ENCODE measurements at places on chromosomes 4 and X. TPM values are rescaled to one million over a fixed set of nuclear protein-coding genes. Genes with fewer than 3 reads are reported as not detected.

Gene SLC49A3
- 2.6 TPM for total RNA-seq

Gene TMEM47
- 35.7 TPM for total RNA-seq

Gene ALB
- 9.0 TPM for total RNA-seq

Gene POU4F2
- total RNA-seq: not detected

Gene PRSS12
- total RNA-seq: 1.7 TPM

Gene EDA
- total RNA-seq: 10.1 TPM

Gene CHRNA9
- not detected for total RNA-seq

Gene PCDH7
- total RNA-seq: 44.3 TPM

Gene CT47B1
- 2.7 TPM for total RNA-seq

Gene ETDC
- not detected for total RNA-seq

Data from prostate gland (tissue), 2 donors.